ENCODE measurements at places on chromosomes 6 and 20.

DNA sequence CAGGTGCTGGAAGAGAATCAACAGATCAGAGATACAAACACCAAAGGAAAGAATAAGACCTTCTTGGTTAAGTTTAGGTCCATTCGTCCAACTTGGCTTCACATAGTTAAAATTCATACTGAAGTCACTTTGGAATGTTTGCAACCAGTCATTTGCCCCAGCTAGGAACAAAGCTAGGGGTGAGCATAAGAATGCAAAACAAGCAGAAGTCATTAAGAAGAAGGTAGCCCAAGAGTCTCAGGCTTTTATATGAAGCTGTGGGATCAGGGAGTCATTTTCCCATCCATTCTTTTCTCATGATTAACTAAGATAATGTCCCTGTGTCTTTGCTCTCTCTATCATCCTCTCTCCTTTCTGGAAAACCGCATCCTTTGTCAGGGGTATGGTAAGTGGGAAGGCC, 51.5 kb upstream of the TMEM170B start:
- DNase-seq = no peak

DNA sequence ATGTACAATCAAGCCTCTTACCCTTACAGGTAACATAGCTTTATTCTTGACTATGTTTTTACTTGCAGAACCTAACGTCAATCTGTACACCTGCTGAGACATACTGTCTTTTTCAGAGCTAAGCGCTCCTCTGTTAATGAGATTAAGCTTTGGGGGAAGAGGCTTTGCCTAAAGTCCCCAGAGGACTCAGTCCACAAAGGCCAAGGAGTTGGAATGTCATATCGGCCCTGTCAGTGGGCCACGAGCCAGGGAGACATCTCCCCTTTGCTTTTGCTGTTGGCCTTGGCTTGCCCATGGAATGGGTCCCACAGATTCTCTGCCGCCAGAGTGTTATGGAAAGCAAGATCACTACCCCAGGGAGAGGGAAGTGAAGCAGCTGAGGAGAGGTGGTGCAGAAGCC, 64.1 kb upstream of the SOX4 start:
- DNase-seq = no peak

- no peak for DNase-seq
Observed at GRCh38 chr6:138863321-138863720, 67.4 kb downstream of the ECT2L start.

DNA sequence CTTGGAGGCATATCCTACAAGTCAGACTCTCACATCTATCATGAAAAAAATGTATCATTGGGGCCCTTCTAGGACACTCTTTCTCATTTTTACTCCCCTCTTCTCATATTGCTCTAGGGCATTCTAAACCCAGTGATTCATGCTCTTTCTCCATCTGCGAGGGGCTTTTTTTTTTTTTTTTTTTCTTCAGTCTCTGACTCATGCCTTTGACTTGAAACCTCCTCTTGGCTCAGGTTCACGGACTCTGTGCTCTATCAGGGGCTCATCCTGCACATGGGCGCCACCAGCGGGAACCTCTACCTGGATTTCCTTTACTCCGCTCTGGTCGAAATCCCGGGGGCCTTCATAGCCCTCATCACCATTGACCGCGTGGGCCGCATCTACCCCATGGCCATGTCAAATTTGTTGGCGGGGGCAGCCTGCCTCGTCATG, 17.8 kb downstream of the SLC22A1 start:
- no peak for DNase-seq

GRCh38 chr6:138240476-138241245, 22.4 kb upstream of the PBOV1 start:
- DNase-seq = no peak

GRCh38 chr6:6377621-6378020, 57.2 kb upstream of the F13A1 start:
- DNase-seq = no peak

- DNase-seq = no peak
Observed at GRCh38 chr6:32937230-32937633, 3.6 kb downstream of the HLA-DMB start.

GRCh38 chr6:142647449-142648035, 297.4 kb downstream of the HIVEP2 start:
- no peak for DNase-seq

GRCh38 chr20:15256676-15257568, 919.5 kb upstream of the FLRT3 start:
- DNase-seq = no peak

GRCh38 chr20:48293671-48294070, 508.4 kb upstream of the SULF2 start:
- DNase-seq = no peak

GRCh38 chr6:91240878-91241603, 654.2 kb upstream of the MAP3K7 start:
- DNase-seq = no peak

GRCh38 chr6:22470454-22471131, 98.8 kb upstream of the HDGFL1 start:
- no peak for DNase-seq

DNA sequence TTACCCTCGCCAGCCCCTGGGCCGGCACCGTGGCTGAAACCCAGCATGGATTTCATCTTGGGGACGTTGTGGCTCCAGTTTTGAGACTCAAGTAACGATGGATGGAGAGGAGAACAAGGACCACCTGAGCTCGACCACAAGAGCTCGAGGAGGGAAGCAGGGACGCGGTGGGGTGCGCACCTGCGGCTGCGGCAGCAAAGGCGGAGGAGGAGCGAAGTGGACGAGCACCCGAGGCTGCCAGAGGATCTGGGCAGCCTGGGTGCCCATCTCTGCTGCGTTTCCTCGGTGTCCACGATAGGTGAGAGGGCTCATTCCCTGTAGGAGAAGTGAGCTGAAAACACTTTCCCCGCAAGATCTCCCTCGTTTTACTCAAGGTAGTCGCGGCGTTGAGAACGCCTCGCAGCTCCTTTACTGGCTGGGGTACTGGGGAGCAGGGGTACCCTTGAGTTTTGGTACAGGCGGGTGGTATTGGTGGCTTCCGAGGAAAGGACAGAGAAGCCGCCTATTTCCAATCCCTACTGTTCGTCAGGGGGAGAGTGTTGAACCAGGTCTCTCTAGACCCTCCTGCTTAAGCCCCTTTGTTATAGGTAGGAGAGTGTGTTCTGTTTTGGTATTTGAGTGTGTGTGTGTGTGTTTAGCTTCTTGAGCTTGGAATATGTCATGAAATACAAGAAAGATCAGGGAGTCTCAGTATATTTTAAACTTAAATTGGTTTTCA, 137.7 kb downstream of the TRIM27 start:
- DNase-seq = no peak

DNA sequence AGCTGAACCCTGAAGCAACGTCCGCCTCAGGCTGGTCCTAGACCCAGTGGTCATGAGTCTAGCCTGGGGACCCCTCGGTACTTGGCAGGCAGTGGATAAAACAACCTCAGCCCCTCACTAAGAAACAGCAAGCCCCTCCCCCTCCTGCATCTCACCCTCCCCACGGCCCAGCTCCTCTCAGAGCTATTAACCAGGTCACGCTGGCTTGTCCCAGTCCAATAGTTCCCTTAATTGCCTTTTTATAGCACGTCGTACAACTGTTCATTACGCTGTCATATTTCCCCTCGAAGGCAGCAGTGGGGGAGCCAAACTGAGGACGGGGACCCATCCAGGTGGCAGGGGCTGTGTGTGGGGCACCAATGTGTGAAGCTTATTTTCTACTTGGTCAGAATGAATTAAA, 8.6 kb upstream of the SLC32A1 start:
- no peak for DNase-seq

- DNase-seq = no peak
Observed at GRCh38 chr6:70998148-70998547, 41.3 kb upstream of the B3GAT2 start.

DNA sequence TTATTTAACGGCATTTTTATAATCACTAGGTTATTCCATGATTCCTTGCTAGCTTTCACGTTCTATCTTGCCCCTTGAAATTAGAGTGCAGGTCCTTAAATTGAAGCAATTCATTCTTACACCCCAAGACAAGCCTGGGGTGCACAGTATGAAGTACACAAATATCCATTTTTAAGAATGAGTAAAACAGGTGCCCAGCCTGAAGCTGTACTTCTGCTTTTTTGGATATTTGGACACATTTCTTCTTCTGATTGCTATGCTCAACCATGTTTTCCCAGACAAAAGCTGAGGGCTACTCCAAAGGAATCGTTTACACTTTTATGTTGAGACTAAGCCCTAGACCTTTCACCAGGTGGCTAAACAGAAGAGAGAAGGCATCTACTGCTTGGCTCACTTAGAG, 7.9 kb upstream of the TAGAP start:
- DNase-seq = no peak

- no peak for DNase-seq
Observed at GRCh38 chr6:5164092-5164491, 79.0 kb downstream of the PPP1R3G start.

- DNase-seq = no peak
Observed at GRCh38 chr6:83709748-83710050, 798 bp upstream of the SNAP91 start.

DNA sequence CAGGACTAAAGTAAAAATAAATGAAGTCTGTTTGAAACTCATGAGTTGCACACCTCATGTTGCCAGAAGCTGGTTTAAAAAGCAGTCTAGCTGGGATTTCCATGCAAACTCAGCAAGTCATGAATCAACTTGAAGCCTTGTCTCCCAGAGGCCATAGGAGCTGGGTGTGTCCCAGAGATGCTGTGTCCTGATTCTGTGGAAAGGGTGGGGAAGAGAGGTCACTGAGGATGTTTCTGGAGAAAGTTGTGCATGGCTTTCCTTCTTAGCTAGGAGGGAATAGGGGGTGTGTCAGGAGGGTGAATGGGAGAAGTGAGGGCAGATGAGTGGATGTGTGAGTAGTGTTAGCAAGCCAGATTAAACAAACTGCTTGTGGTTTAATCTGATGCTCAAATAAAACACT, 111.3 kb downstream of the ADAT2 start:
- DNase-seq = no peak

DNA sequence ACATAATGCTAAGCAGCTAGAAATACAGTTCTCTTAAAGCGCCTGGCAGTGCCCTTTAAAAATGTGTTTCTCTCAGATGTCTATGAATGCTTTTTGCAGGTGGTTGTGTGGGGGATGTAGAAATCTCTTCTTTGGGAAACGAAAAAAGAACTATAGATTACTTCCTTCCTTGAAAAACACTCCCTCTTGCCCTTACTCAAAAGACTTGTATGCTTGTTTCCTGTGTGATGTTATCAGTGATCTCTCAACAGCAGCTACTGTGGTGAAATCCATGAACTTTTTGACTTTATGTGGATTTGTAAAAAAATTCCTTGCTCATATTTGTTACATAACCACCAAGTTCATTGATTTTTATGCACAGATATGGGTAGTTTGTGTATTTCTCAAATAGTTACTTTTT, 916.5 kb downstream of the QKI start:
- DNase-seq = no peak

GRCh38 chr20:53723045-53723444, 129.4 kb upstream of the ZNF217 start:
- no peak for DNase-seq

DNA sequence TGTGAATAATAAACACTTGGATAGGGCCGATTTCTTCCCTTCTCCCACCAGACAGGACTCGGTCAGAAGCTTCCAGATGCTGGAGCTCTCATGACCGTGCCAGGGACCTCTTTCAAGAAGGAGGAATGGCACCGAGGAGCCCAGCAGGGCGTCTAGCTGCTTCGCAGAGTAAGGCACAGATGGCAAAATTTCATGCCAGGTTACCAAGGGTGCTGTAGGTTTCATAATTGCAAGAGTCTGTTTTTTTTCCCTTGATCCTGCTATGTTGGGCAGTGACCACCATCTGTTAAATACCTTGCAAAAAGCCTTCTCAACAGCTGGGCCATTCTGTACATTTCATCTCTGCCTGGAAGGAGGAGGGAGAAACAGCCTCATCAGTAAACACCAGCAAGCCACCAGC, 111.8 kb downstream of the EDN3 start:
- no peak for DNase-seq

GRCh38 chr20:5031206-5031557, 29.9 kb upstream of the SLC23A2 start:
- no peak for DNase-seq

DNA sequence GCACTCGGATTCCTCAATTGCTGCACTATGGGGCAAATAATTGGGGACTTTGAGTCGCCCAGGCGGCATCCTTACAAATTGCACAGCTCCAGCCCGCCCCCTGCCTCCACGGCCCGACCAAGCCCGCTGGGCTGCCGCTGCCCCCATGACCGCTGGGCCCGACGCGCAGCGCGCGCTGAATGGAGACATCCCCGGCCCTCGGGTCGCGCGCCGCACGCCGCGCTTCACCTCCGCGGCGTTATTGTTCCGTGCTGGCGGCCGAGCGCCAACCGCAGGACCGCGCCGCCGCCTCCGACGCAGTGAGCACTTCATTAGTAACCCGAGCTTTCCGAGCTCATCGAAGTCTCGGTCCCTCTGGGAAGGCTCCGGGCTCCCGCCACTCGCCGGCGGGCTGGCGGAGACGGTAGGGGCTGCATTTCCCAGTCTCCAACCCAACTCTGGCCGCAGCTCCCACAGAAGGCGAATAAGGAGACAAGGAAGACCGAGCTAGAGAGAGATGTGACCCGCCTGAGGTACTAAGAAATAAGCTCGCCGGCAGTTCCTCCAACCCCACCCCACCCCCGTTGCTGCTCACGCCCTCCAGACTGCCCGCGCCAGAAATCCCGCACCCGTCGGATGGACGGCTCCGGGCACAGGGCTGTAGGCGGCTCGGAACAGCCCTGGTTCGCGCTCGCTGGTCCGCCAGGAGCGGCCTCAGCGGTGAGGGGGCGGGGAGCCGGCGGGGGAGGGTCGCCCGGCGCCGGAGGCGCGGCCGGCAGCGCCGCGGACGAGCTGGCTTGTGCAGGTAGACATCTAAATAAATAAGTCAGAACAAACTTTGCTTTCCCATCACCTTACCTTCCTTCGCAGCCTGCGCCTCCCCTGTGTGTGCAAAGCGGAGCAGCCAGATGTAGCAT, 703 bp downstream of the EPHA7 start:
- no peak for DNase-seq

- DNase-seq = no peak
Observed at GRCh38 chr6:38938741-38939140, 109.8 kb upstream of the GLP1R start.

DNA sequence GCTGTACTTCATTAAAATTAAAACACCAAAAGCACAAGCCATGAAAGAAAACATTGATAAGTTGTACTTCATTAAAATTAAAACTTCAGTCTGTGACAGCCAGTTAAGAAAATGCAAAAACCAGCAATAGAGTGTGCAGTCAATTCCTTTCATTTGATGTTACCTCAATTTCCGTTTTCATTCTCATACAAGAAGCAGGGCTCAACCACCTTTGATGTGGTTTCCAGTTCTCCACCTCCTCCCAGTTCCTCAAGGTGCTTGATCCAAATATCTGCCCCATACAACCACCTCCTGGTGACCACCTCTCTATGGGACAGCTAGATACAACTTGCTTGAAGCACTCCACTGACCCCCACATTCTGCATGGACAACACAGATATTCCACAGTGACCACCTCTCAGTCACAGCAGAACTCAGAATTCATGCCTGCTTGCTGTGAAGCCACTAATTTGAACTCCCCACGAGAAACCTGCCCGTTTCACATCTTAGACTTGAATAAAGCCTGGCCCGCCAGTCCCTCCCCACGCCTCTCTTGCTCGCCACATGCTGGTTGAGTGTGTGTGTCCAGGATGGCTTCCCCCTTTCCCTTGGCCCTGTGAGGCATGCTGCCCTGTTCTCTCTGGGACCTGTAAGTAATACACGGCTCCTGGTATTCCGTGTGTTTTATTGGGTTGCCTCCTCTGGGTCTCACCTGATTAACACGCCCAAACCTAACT, 66.1 kb downstream of the FAM50B start:
- DNase-seq = no peak

GRCh38 chr6:166087246-166087645, 80.4 kb downstream of the TBXT start:
- DNase-seq = no peak

GRCh38 chr20:54372313-54372712, 103.1 kb upstream of the DOK5 start:
- no peak for DNase-seq

- DNase-seq = peak; percentile 48
Observed at GRCh38 chr20:59159493-59160376, 3.9 kb upstream of the ZNF831 start.
